ENCODE measurements at places on chromosomes 1 and 21.

DNA sequence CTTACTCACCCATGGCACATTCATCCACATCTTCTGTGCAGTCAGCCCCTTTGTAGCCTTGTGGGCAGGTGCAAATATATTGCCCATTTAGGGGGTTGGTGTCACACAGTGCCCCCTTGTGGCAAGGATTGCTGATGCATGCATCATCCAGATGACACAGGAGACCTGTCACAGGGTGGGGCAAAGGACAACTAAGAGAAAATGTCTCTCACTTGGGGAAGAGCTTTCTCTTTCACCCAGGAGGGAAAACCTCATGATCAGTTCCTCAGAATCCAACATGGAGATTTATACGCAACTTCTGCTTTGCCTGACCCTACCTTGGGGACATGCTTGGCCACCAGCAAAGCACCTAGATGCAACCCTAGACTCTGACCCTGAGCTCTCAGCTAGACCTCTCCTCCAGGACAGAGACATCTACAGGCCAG, 71.8 kb upstream of the ADAM30 start:
- no peak for DNase-seq

DNA sequence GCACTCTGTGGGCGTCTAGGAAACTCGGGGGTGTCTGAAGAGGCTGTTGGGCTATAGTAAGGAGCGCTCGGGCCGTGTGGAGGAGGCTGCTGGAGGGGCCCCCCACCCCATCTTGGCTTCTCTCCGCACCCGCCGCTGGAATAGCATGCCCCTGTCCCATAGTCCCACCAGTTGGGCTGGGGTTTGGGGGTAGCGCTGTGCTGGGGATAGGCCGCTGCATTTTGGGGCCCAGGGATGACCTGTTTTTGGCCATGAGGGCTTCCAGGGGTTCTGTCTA, 511 bp downstream of the EFNA3 start:
- no peak for DNase-seq

DNA sequence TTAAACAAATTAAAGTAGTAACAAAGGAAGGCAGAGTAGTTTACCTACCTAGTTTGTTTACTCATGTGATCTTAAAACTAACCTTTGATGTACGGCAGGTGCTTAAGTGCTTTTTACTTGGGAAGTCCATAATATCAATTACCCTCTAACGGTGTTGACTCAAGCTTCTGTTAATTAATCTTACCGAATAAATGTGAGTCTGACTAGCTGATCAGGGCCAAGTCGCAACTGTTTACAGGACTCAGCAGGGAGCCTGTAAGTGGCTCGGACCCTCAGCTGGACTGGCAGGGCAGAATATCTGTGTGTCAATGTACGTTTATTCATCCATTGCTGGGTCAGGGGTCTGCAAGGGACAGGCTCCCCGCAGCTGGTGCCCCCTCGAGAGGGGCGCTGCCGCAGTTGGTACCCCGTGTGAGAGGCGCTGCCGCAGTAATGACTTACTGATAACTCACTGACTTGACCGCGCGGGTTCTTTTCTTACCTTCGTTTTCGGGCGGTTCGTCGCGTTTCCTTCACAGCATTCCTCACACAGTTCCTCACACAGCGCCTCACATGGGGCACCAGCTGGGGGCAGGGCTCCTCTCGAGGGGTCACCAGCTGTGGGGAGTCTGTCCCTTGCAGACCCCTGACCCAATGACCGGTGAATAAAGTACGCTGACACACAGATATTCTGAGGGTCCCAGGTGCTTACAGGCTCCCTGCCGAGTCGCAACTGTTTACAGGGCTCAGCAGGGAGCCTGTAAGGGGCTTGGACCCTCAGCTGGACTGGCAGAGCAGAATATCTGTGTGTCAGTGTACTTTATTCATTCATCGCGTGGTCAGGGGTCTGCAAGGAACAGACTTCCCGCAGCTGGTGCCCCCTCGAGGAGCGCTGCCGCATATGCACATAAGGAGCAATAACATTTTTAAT, 3.0 kb downstream of the FMO1 start:
- no peak for DNase-seq

DNA sequence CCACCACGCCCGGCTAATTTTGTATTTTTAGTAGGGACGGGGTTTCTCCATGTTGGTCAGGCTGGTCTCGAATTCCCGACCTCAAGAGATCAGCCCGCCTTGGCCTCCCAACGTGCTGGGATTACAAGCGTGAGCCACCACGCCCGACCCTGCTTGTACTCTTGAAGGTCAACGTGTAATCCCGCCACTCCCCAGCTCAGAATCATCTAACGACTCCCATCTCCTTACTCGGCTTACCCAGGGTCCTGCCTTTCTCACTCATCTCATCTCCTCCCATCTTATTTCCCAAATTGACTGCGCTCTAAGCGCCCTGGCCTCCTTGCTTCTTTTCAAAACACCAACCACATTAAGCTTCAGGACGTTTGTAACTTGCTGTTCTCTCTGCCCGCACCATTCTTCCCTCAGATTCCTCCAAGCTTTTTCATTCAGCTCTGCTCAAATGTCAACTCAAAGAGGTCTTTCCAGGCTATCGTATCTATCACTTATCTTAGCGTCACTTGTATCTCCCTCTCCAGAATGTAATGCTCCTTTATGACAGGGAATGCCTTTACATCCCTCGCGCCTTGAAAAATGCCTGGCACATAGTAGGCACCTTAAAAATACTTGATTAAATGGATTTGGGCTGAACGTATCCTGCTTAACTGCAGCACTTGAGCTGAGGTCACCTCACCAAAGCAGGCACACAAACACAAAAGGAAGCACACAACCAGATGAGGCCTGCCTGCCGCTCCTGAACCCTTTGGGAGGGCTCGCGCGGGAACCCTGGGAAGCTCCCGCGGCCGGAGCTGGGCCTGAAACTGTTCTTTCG, 1.4 kb upstream of the USP1 start:
- no peak for DNase-seq

GRCh38 chr21:14486869-14487268, 59.2 kb downstream of the SAMSN1 start:
- DNase-seq = no peak

DNA sequence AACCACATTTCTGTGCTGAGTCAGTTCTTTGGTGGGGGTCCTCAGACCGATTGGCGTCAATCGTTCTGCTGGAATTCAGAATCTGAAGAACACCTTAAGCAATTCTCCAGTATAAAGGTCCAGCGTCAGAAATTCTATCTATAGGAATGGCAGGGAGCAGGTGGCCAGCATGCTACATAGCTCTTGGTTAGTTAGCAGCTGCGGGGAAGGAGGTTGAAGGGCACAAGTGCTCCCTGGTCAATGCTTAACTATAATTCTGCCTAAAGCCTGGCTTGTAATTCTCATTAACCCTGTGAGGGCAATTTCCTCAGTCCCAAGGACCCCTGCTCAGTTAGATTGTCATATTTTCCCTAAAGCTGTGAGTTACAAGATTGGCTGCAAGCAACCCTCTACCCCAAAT, 54.3 kb upstream of the GALNT2 start:
- no peak for DNase-seq

GRCh38 chr1:10237157-10237539, 26.8 kb downstream of the KIF1B start:
- DNase-seq = no peak

DNA sequence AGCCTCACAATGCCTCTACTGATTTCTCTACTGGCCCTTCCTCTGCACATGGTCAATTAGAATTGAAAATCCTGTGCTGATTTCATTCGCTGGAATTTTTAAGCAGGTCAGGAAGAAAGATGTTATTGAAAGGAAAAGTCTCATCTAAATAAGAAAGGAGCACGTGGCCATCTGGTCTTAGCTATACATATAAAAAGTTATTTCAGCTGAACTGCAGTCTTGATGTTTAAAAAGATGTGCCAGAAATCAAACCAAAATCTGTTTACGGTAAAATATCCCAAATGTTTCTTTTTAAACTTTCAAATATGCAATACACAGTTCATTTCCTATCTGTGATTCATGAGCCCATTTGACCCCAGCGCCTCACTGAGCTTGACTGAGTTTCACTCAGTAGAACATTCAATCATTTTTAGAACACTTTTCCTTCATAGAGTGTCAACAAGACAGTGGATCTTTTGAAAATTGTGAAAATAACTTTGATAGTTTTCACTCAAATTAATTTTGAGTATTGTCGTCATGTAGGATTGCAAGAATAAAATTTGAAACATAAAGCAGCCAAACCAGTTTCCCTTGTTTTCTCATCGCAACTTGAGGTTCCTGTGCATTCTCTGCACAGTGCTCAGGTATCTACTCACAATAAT, 293.6 kb downstream of the PTPRC start:
- DNase-seq = no peak

GRCh38 chr1:58785442-58786058, 1.7 kb upstream of the JUN start:
- no peak for DNase-seq

DNA sequence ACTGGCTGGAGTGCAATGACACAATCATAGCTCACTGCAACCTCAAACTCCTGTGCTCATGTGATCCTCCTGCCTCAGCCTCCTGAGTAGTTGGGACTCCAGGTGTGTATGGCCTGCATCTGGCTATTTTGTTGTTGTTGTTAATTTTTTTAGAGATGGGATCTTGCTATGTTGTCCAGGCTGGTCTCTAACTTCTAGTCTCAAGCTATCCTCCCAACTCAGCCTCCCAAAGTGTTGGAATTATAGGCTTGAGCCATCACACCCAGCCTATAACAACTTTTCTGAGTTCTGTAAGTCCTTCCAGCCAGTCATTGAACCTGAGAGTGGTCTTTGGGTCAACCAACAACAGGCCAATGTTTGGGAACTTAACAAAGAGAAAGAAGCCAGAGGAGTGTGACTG, 11.2 kb upstream of the PGBD2 start:
- no peak for DNase-seq

GRCh38 chr1:1479547-1480487, 8.3 kb downstream of the ATAD3B start:
- no peak for DNase-seq

DNA sequence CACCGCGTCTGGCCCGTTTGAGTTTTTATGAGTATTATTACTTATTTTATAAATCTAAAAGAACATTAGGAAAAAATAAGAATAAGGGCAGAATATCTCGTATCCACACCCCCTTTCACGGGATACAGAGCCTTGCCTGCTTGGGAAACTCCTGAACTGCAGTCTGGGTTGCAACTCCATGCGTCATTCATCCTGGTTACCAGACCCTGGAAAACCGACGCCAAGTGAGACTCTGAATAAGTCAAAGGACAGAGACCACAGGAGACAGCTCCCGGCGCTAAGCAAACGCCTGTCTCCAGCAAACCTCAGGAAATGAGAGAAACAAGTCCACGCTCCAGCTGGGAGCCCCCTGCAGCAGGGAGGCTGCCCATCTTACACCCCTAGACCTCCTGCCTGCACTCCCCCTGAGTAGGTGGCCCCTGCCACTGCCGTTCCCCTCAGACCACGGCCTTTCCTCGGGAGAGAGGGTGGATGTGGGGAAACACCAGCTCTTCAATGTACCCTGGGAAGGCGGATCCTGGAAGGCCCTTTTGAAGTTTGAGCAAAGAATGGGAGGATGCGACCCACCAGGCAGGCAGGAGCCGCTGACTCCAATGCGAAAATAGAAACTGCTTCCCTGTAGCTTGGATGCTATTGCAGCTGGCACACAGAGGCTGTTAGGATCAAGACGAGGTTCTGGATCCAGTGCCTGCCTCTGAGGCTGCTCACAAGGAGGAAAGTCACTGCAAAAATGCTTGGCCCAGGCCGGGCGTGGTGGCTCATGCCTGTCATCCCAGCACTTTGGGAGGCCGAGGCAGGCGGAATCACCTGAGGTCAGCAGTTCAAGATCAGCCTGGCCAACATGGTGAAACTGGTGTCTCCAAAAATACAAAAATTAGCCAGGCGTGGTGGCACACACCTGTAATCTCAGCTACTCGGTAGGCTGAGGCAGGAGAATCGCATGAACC, 37.7 kb upstream of the GPR157 start:
- DNase-seq = no peak

GRCh38 chr1:159600894-159601293, 13.3 kb downstream of the APCS start:
- no peak for DNase-seq

DNA sequence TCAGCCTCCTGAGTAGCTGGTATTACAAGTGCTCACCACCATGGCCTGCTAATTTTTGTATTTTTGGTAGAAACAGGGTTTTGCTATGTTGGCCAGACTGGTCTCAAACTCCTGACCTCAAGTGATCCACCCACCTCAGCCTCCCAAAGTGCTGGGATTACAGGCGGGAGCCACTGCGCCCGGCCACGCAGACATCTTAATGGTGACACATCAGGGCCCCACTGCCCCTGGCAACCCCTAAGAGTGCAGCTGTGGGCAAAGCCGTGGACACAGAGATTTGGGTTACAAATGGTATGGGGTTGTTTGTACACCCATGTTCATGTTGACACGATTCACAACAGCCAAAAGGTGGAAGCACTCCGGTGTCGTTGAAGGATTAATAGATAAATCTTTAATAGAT, 29.8 kb downstream of the IFNGR2 start:
- DNase-seq = no peak

- no peak for DNase-seq
These were observed 172.8 kb downstream of the CLEC20A start for GRCh38 chr1:178324003-178324402.

DNA sequence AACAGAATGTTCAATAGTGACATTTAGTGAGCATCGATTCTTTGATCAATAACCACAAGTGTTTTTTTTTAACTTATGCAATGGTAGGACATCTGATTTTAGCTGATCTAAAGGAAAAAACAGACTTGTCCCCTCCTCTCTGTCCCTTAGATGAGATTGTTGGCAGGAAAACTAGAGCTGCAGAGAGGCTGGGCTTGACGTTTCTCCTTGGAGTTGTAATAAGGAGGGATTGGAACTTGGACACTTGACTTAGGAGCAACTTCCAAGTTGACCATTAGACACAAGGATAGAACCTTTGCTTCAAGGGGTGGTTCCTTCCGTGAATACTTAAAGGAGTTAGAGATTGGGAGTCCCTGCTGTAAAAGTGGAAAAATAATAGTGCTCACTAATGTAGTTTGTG, 49.9 kb downstream of the KAZN start:
- no peak for DNase-seq

- no peak for DNase-seq
These were observed 418.6 kb downstream of the MRPL39 start for GRCh38 chr21:25188677-25189079.

DNA sequence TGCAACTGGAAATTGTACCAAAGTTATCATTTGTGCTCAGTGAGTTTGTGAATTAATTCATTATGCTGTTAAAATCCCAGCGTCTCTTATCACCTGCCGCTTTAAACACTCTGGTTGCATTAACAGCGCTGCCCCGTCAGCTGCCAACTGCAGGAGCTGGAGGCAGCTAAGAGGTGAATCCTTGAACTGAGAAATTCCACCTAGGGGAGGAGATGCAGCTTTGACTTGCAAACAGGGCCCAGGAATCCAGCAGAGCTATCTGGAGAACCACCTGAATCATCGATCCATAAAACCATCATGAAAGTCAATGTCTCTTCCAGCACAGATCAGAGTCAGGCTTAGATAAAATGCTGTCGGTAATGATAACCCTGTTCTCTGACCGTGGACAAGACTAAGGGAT, 140.7 kb upstream of the PTBP2 start:
- no peak for DNase-seq

GRCh38 chr1:151806170-151806569, 951 bp upstream of the LINGO4 start:
- DNase-seq = no peak

- no peak for DNase-seq
These were observed 15.5 kb upstream of the SARS1 start for GRCh38 chr1:109198043-109198695.

Measured in caudate nucleus (tissue), 63 donors.